ENCODE measurements at places on chromosomes 6 and 20.

GRCh38 chr20:34124469-34125249, 12.6 kb upstream of the EIF2S2 start:
- peak; percentile 5 for DNase-seq

DNA sequence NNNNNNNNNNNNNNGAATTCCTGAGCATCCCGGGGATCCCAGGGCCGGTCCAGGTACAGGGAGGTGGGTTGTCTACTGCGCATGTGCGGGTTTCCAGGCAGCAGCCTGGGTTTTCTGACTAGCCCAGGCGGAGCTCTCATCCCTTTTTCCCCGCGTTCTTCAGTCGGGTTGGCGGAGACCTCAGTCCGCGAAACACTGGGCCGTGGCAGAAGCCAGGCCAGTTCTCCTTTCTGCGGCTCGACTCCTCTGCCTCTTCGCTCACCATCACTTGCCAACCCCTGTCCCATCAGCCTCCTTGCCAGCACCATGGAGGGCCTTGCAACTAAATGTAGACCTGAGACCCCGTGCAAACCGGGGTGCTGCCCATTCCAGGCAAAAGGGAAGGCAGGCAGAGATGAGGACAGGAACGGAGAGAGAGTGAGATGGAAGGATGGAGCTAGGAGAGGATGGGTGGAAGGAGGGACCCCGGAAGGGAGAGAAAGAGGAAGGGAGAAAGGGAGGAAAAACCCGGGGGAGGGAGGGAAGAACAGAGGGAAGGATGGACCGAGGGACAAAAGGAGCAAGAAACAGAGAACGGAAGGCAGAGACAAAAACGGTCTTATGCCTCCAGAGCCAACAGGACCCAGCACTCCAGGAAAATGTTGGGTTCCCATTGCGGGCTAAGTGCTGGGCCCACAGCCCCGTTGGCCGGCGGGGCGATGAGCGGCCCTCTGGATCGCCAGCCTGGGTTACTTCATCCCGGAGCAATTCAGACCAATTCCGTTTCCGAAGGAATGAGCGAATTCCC, 445.4 kb upstream of the DEFB115 start:
- no peak for DNase-seq

GRCh38 chr6:108968325-108969316, 120.4 kb downstream of the ARMC2 start:
- DNase-seq = no peak

GRCh38 chr20:11401988-11402387, 515.7 kb upstream of the BTBD3 start:
- no peak for DNase-seq

- no peak for DNase-seq
Measured at GRCh38 chr6:147530132-147531060, 21.9 kb downstream of the SAMD5 start.

- no peak for DNase-seq
Measured at GRCh38 chr6:168877821-168878282, 375.8 kb downstream of the THBS2 start.

GRCh38 chr20:23697947-23698346, 9.1 kb upstream of the CST4 start:
- DNase-seq = no peak

DNA sequence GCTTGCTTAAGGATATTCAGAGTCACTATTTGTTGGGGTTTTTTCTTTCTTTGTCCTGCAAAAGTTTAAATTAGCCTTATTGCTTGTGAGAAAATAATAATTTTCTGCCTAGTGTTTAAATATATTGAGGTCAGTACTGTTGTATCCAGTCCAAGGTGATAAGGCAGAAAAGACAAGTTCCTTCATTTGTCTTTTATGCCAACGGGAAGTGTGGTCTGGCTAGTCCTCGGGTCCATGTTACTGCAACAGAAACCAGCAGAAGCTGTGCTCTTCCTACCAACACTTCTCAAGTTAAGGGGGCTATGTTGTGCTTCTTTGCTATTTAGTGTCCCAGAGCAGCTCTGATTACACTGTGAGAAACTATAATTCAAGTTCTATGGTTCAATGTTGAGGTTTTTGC, 301.1 kb downstream of the TBC1D7 start:
- no peak for DNase-seq

GRCh38 chr6:158654498-158654897, 4.6 kb downstream of the SYTL3 start:
- DNase-seq = no peak

- no peak for DNase-seq
Measured at GRCh38 chr6:53043581-53043980, 21.6 kb upstream of the FBXO9 start.

- DNase-seq = no peak
Measured at GRCh38 chr6:161596807-161597520, 323.1 kb upstream of the AGPAT4 start.

DNA sequence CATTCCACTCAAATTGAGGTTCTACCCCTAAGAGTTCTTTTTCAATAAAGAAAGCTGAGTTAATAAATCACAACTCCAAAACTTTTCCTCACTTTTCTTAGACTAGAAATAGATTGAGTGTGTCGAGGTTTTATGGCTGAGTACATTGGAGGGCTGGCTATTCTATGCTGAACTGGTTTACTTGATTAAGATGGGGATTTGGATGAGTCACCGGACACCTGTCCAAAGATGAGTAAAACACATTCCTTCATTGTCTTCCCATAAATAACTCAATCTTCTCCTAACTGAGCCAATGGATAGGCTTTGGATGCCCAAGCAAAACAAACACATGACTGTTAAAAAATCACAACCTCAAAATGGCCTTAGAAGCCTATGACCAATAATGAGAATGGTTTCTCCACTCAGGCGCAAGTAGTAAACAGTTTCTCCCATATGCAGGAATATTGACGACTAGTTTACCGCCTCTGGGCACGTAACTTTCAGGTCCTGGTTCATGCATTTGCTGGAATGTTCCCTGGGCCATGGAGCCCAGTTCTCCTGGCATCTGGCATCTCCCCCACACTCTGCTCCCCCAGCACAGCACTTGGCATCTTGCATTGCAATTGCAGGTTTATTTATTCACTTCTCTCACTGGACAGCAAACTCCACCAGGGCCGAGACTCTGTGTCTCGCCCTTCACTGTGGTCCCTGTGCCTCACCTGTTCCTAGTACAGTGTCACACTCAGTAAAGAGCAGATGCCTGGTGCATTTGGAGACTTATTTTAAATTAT, 43.9 kb downstream of the BCAS1 start:
- no peak for DNase-seq

DNA sequence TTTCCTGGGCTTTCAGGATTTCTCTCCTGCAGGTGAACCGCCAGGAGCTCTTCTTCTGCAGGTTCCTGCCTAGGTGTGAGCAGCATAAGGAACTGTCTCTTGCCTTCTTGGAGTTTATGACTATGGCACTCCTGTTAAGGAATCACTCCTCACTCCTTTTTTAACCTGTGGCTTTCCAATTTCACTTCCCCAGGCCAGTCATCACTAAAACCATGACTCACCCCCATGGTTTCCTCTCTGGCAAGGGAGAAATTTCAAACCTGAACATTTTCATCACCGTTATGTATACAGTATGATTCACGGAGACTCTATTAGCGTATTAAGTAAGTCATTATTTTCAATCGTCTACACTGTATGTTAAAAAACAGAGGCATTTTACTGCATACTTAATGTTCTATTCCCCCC, 78.2 kb upstream of the ARID1B start:
- DNase-seq = no peak

GRCh38 chr20:23659989-23660837, 22.5 kb upstream of the CST3 start:
- no peak for DNase-seq

DNA sequence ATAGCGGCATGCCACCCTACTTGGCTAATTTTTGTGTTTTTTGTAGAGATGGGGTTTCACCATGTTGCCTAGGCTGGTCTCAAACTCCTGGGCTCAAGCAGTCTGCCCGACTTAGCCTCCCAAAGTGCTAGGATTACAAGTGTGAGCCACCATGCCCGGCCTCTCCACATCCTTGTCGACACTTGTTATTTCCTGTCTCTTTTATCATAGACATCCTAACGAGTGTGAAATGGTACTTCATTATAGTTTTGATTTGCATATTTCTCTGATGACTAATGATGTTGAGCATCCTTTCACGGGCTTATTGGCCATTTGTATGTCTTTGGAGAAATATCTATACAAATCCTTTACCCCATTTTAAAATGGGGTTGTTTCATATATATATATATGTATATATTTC, 39.0 kb upstream of the ASXL1 start:
- no peak for DNase-seq

DNA sequence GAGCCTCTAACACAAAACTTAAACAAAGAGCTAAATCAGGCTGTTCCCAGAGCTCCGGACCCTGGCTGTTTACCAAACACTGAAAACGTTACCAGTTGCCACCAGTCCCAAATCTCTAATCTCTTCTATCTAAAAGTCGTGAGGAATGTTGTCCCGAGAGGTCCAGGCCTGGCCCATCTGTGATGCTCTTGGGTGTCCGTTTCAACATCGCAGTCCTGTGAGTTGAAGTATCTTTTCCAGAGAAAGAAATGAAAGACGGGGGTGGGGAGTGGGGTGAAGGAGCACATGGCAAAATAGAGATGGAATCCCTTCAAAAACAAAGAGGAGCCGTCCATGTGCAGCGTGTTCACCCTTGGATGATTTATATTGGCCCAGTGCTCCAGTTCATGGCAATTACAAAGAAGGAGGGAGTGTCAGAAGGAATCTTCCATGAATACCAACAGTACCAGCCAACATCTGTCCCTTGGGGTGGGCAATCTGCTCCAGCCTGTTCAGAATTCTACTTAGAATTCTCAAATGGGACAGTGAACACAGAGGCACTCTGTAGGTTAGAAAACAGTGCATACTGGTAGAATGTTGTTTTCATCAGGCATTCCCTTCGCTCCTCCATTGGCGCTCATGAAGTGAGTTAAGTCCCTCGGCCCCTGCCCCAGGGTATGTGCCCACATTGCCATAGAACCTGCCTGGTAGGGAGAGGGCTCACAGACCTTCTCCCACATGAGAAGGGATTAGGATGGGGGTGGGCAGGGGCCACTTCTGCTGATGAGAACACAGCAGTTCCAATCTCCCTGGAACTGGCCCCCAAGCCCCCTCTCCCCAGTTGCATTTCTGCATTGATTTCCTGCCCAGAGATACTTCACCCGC, 112.1 kb downstream of the LY86 start:
- DNase-seq = no peak

DNA sequence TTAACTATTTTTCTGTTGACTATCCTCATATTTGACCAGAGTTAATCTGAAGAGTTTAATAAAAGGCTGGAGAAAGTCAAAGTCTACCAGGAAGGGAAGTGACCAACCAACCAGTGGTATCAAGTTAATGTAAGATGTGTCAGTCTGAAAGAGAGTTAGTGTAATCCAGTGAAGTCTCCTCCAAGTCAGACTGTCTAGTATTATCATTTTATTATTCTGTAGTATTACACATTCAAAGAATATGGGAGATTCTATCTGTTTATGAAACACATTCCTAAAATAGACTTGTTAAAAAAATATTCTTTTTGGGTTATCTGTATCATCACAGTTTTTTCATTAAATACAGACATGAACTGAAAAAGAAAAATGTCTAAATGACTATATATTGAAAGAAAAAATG, 194.4 kb downstream of the BTBD9 start:
- no peak for DNase-seq

DNA sequence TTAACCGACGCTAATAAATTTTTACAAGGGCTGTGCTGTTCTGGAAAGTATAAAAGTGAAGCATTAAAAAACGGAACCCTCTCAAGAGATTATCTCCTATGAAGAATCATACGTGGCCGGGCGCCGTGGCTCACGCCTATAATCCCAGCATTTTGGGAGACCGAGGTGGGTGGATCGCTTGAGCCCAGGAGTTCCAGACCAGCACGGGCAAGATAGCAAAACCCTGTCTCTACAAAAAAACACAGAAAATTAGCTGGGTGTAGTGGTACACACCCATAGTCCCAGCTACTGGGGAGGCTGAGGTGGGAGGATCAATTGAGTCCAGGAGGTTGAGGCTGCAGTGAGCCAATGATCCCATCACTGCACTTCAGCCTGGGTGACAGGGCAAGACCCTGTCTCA, 83.4 kb downstream of the GMPR start:
- DNase-seq = no peak

- no peak for DNase-seq
Measured at GRCh38 chr20:2602046-2602735, 50.2 kb upstream of the NOP56 start.

DNA sequence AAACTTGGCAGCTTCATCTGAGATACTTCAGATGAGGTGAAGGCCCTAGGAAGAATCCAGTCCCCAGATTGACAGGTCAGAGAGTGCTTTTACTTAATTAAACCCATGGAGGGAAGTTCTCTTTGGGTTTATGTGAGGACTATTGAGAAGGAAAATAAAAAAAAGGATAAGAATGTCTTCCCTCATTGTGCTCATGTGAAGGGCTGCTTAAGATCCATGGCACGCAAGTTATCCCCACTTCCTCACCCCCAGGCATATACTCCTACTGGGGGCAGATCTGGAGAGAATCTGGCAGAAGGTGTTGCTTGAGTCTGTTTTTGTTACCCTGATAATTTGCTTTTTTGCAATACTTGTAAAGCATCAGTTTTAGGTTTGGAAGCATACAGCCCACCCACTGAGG, 322.9 kb upstream of the TFAP2D start:
- DNase-seq = no peak

GRCh38 chr20:17860301-17861197, 108.0 kb downstream of the SNX5 start:
- DNase-seq = no peak

- DNase-seq = no peak
Measured at GRCh38 chr6:42520786-42521607, 42.8 kb upstream of the UBR2 start.

DNA sequence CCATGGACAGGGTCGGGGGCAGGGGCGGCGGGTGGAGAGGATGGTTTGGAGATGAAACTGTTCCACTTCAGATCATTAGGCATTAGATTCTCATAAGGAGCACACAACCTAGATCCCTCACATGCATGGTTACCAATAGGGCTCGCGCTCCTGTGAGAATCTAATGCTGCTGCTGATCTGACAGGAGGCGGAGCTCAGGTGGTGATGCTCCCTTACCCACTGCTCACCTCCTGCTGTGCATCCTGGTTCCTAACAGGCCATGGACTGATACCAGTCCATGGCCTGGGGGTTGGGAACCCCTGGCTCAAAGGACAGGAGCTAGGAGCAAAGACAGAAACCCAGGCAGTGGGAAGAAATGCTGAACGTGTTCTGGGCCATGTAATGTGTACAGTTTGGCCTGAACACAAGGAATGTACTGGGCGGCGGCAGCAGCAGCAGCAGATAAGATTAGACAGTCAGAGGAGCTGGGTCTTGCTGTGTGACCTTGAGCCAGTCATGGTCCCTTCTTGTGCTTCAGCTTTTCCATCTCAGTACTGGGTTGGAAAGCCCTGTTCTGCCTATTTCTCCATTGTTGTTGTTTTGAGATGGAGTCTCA, 4.7 kb upstream of the SPAG4 start:
- DNase-seq = no peak
